ENCODE measurements at places on chromosomes 12 and 14.

DNA sequence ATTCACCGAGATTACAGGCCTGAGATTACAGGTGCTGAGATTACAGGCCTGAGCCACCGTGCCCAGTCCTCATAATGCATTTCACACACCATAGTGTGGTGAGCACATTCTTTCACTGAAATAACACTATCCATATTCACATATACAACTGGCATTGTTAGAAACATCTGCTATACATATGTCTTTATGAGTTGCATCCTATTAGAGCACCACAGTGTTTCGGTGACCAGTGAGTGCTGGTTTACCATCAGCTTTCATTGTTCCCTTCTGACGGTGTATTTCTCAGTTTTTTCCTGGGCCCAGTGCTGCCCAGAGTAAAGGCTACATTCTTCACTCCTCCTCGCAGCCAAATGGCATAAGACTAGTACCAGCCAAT is 96.2 kb upstream of the FGD4 start:
- DNase-seq = no peak

DNA sequence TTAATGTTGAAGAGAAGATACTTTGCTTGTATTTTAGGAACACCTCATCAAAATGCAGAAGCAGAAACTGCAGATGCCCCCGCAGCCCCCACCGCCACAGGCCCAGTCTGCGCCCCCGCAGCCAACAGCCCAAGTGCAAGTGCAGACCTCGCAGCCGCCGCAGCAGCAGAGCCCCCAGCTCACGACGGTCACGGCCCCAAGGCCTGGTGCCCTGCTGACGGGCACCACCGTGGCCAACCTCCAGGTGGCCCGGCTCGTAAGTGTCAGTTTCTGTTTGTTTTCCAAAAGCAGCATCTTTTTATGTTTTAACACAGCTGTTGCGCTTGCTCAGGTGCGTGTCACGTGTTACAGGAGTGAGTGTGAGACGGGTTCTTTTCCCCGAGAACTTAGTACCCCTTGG is 79.5 kb downstream of the DDX51 start:
- no peak for DNase-seq

- DNase-seq = no peak
These were observed 1766.9 kb upstream of the SEL1L start for GRCh38 chr14:83300476-83301064.

DNA sequence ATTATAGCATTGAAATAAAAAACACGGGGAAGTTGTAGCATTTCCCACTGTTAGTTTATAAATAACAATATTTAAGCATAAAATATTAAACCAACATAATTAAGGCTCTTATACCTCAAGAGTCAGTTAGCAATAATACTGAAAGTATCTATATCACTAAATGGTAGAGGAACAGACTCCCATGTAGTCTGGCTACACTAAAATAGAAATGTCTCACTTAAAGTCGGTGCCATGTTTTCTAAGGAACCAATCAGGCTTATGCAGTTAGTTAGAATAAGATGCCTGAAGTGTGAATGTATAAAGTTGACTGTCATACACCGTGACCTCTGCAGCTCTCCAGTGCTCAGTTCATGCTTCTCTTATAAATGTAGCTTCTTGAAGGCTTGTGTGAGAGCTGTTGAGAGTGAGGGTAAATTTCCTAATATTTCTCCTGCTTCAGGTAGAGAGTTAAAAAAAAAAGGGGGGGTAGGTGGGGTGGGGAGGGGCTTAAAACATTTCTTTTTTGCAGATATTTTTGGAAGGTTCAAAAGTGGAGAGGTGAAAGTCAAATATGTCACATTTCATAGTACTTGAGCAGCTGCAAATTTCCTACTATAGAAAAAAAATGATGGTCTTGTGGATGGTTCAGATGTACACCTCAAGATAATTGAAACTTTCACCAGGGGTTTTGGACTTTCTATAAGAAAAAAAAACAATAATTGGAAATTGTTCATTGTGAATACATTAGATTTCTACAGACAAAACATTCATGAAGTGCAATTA is 64.5 kb downstream of the PTCSC3 start:
- DNase-seq = no peak

- DNase-seq = no peak
These were observed 1.9 kb downstream of the BMP4 start for GRCh38 chr14:53954551-53955228.

GRCh38 chr12:49930515-49931288 is 19.8 kb upstream of the AQP2 start:
- peak; percentile 30 for DNase-seq

GRCh38 chr14:89384023-89384422 is 33.0 kb downstream of the FOXN3 start:
- DNase-seq = no peak

- DNase-seq = no peak
These were observed 380.9 kb upstream of the TMTC1 start for GRCh38 chr12:30164382-30165318.

GRCh38 chr14:94439453-94440057 is 13.0 kb downstream of the SERPINA11 start:
- DNase-seq = no peak

- DNase-seq = no peak
These were observed 30.7 kb downstream of the FLVCR2 start for GRCh38 chr14:75609116-75609515.

- DNase-seq = no peak
These were observed 35.8 kb upstream of the HDAC7 start for GRCh38 chr12:47855502-47855901.

- DNase-seq = no peak
These were observed 187.5 kb downstream of the RBM19 start for GRCh38 chr12:113778432-113779132.

DNA sequence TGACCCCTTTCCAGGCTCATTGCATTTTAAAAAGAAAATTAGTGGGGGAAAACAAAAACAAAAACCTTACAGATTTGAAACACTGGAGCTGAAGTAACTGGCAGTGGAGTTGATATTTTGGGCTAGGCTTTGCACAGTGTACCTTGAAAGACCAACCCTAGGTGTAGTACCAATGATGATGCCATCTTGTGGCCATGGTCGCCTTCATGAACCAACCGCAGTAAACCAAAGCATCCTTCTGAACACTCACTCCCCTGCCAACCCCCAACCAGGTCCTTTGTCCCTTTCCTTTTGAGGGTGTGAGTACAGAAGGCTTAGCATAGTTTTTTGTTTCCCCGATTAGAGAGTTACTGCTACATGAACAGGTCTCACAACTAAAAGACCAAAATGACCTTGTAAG is 5.9 kb downstream of the TOMM20L start:
- no peak for DNase-seq

DNA sequence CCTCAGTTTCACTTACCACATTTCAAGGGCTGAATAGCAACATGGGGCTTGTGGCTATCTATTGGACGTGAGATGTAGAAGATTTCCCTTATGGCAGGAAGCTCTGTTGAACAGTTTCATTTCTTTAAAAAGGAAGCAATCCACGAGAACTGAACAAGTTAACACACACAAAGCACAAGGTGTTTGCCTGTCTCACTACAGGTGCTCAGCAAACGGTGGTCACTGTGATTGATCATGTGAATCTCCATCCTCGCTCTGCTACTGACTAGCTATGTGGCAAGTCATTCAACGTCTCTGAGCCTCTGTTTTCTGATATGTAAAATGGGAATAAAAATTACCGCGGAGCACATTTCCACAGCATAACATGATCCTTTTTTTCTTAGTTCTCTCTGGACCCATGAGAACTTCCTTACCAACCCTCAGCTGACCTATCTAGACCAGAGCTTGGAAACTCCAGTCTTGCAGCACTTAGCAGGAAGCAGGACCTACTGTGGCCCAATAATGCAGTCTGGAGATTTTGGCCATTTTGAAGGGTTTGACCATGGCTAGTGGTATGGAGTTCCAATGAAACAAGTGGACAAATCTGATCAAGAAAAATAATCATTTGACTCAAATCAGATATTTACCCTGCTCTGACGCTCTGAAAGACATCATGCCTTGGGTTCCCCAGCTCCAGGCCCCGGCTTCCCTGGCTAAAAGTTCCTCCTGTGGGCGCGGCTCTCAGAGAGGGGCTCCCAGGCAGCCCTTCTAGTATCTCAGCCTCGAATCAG is 278.8 kb downstream of the ZFP36L1 start:
- no peak for DNase-seq

DNA sequence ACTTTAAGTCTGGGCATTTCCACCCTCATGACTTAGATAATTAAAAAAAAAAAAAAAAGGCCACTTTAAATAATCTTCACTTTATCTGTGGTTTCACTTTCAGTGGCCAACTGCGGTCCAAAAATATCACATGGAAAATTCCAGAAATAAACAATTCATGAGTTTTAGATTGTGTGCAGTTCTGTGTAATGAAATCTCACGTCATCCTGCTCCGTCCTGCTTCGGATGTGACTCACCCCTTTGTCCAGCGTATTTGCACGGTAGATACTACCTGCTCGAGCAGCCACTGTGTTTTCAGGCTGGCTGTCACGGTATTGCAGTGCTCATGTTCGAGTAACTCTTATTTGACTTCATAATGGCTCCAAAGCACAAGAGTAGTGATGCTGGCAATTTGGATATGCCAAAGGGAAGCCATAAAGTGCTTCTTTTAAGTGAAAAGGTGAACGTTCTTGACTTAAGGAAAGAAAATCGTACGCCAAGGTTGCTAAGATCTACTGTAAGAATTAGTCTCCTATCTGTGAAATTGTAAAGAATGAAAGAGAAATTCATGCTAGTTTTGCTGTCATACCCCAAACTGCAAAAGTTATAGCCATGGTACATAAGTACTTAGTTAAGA is 2.4 kb downstream of the E2F7 start:
- DNase-seq = no peak

DNA sequence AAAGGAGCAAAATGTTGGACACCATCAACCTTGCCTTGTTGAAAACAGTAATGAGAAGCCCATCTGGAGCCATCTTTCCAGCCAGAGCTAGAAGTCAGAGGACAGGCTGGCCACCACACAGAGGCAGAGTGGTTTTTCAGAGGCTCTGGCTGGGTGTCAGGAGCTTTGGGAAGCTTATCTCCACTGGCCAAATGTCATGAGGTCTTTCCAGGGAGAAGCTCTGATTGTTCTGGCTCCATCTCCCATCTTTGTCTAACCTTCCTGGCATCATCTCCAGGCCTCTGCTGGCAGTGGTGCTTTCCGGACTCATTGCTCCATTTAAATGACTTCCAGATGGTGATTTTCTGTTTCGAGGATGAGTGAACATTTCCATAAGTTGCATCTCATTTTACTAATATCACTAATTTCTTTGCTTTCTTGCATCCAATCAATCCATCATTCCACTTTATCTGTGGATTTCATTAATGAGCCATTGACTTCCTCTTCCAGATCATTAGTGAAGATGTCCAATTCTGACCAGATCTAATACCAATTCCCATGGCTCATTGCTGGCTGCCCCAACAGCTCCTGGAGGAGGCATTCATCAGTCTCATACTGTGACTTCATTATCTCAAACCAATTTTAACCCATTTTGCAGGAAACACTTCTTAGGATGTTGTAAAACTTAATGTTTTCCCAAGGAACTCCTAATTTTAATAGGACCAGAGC is 35.3 kb upstream of the TMTC1 start:
- DNase-seq = no peak

- DNase-seq = no peak
These were observed 319.4 kb downstream of the TMEM121 start for GRCh38 chr14:105845725-105846309.

DNA sequence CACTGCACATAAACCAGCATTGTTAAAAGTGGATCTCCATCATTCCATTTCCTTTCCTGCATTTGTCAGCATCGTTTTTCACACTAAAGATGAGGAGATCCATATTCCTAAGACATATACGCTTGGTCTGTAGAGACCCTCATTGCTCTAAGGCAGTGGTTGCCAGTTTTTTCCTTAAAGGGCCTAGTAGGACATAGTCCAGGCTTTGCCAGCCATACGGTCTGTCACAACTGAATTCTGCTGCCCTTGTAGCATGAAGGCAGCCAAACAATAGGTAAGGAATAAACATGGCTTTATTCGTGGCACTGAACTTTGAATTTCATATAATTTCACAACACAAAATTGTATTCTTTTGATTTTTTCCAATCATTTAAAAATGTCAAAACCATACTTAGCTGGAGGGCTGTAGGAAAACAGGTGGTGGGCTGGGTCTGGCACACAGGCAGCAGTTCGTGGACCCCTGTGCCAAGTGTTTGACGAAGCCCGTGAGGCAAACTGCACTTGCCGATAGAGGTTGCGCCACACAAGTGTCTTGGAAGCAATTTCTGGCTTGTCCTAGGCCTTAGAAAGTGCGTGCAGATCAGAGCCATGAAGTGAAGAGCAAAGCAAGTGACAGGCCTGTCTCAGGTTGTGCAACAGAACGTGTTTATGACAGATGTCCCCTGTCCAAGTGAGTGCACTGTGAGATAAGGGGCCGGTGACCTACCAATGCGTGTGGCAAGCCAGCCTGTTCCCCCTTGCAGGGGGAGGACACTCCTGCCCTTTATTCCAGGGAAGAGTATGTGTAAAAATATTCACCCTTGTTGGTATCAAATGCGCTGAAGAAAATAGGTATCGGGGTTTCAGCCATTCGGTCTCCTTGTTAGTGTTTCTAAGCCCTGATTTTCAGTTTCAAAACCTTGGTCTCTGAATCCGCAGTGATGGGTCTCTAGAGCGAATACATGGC is 916 bp upstream of the CHPT1 start:
- no peak for DNase-seq

DNA sequence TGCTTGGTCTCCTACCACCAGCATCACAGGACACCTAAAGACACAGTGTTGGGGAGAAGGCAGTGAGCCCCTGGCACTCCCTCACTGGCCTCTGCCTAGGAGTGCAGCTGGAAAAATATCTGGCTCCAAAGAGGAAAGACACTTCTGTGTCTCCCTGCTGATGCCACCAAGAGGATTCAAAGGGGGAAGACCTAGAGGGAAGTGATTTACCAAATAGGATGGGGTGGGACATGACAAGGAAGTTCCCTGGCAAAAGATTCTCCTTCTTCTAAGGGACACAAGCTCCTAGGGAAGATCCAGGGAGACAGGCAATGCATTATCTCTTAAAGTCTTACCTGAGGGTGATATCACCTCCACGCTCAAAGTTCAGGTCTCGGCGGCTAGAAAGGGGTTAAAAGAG is 6.1 kb downstream of the NDRG2 start:
- DNase-seq = no peak

DNA sequence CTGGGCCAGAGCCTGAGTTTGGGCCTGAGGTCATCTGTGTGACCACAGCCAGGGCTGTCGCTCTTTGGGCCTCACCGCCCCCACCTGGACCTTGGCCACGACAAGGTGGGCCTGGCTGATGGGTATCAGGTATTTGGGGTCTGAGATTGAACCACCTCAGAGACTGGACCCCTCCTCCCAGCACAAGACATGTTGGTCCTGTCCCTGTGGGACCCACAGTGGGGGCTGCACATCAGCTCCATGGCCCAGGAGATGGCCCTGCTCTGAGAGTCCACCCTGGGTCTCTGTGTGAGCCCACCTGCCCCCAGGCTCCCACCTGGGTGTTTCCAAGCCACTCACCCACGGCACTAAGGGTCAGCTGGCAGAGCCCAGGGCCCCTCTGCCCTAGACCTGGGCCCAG is 20.6 kb downstream of the BEGAIN start:
- no peak for DNase-seq

- DNase-seq = no peak
These were observed 4.8 kb downstream of the CEP170B start for GRCh38 chr14:104869669-104870367.

- DNase-seq = no peak
These were observed 34.4 kb downstream of the RAD52 start for GRCh38 chr12:915090-915489.

Measured in skeletal muscle cell (primary cell).